ENCODE measurements at places on chromosomes 13 and 19.

DNA sequence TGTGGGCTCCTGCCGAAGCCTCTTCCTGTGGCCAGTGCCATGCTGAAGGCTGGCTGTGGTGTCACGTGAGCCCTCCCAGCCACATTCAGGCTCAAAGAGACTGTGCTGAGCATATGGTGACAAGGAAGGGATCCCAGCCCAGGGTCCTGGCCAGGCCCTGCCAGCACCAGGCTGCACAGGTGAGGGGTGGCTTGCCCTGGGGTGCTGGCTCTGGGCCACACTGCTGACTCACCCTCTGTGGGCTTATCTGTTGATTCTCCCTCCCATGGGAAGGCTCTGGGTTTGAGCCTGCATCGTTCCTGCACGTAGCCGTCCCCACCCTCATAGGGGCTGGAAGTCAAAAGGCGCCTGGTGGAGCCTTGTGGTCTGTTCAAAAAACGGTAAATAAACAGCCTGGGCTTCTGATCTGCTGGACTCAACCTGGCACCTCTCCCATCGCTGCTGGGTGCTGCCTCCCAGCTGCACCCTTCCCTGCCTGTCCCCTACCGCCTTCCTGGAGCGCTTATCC lies 31.1 kb downstream of the DNM2 start:
- DNase-seq, result no peak

DNA sequence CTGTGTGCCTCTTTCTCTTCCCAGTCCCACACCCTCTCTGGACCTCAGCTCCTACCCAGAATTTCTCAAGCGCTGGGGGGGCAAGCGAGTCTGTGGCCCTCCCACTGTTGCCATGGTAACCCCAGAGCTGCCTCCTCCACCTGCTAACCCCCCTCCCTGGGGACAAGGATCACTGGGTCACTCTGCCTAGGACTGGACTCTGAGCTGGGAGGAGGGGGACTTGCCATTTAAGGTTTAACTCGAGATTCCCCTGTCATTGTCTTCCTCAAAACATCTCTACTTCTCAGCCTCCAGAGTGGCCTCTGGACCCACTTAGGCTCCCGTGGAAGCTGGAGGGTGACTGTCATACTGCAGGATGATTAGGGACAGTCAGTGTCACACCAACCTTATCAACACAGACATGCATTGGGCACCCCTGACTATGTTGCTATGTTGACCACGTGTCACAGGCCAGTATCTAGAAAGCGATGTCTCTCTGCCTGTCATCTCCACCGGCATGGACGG lies 2.2 kb downstream of the PALM3 start:
- DNase-seq, result no peak

DNA sequence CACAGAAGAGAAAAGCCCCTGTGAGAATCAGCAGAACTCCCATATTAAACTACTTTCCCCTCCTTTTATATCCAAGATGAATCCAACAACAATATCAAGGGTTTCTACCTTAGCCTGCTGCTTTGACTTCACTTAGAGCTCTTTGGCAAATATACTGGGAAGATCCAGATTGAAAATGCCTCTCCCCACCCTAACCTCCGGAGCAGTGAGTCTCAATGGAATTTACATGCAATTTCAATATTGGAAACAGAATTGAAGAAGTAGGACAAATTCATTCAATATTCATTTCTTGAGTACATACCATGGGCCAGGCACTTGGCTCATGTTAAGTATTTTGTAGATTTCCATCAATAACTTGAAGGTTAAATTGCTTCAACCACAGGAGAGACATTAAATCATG lies 457.4 kb downstream of the TBC1D4 start:
- no peak for DNase-seq

- no peak for DNase-seq
These were observed 204.3 kb upstream of the IPO5 start for GRCh38 chr13:97749174-97749573.

DNA sequence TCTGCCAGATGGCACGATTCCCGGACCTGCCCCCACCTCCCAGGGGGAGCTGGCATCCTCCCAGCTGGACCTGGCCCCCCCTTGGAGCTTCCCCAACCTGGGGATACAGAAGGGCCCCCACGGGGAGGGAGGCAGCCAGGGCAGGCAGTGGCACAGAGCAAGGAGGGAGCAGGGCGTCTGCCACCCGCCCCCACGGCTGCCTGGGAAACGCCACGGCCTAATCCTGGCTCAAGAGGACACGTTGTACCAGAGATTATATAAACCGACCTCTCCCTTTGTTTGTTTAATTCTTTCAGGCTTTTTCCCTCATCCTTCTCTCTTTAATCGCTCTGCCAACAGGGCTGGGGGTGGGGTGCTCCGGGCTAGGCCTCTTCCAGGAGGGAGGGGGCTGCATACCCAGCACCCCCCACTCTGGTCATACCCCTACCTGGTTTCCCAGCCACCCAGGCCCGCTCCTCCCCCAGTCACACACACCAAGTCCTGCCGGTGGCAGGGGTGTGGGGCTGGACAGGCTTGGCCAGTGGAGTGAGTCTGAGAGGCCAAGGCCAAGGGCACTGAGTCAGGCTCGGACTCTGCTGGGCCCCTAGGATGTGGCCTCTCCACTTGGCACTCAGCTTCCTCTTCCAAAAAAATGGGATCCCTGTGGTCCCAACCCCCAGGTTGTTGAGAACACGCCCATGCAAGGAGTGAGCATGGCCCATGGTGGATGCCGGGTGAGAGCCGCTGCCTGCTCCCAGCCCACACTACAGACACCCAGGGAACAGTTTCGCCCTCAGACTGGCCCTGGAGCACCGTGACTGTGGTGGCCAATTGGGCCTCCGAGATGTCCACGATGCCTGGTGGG lies 29.5 kb upstream of the NFIC start:
- peak; percentile 70 for DNase-seq

DNA sequence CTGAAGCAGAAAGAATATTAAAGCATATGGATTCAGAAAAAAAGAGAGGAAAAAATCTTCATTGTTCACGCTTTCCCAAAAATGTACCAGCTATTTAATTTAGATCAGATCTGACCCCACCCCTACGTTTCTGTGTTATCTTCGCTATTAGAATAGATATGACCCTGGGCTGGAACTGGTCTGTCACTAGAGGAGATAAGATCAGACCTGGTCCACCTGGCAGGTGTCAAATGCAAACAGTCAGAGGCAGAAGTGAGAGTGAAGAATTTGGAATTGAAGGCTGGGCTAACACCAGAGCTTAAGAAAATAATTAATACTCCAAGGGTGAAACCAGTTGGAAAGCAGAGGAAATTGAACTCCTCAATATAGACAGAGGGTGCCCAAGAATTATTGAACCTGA lies 30.0 kb upstream of the MBNL2 start:
- no peak for DNase-seq

DNA sequence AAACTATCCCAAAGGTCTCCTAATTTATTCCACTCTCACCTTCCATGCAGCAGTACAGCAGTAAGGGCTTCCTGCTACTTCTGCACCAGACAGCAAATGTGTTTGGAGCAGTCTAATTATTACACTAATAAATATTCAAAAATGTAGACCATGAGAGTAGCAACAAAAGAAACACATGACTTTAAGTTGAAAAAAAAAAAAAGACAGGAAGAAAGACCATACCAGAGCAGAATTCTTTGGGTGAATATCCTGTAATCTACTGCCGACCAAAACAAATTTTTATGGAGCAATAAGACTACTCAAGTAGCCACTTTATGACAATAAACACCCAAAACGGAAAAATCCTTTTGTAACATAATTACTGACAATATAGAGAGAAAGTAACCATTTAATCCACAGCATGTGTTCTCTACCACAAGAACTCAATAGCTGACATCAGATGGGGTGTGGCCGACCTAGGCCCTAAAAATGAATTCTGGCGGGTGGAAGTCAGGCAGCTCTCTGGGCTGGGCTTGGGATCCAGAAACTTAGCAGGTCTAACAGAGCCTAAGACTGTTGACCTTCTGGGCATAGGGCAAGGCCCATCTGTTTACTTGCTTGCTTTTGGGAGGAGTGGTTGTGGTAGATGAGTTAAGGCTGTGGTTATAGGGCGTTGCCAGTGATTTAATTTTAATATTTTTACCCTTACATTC lies 4.6 kb downstream of the KLF12 start:
- no peak for DNase-seq

GRCh38 chr13:96803456-96804100 lies 190.7 kb downstream of the OXGR1 start:
- DNase-seq, result no peak

DNA sequence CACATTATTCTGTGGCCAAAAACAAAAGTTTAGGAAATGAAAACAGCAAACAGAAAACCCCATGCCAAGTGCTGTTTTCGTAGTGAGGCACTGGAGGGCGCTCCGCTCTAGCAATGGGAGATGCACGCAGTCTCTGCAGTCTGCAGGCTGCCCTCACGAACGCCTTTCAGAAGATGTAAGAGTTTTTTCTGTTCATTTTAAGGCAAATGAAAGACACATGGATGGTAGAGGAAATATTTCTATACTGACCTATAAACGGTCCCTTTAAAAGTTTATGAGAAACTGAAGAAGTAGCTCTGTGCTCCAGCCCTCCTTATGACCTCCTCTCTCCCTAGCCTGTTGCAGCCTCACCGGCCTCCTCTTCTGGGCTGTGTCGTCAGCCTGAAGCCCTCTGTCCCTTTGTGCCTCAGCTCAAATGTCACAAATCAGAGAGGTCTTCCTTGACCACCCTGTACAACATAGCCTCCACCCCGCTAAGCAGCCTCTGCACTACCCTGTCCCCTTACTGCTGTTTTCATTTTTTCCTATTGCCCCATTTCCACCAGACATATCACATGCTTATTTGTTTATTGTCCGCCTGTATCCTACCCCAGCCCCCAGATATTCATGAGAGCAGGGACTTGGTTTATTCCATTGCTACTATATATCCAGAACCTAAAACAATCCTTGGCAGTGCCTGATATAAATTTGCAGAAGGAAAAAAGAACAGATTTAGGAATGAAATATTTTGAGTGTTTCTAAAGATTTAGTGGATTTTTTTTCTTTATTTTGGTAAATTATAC lies 116.4 kb downstream of the TM9SF2 start:
- peak; percentile 74 for DNase-seq

DNA sequence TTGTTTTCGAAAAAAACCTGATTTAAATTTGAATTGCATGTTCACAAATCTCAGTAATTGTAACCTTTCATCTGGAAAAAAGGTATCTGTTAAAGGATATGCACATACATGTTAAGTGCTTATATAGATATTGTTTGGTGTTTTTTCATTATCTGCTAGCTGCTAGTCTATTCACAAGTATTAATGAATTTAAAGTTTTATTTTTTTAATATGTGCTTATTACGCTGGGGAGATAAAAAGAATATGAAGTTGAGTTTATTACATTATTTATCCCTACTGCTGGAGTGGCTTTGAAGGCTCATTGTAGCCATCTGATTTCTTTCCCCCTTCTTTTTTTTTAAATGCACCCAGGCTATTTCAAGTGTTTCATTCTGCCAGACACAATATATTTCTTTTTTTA lies 3.9 kb upstream of the MAB21L1 start:
- DNase-seq, result no peak

DNA sequence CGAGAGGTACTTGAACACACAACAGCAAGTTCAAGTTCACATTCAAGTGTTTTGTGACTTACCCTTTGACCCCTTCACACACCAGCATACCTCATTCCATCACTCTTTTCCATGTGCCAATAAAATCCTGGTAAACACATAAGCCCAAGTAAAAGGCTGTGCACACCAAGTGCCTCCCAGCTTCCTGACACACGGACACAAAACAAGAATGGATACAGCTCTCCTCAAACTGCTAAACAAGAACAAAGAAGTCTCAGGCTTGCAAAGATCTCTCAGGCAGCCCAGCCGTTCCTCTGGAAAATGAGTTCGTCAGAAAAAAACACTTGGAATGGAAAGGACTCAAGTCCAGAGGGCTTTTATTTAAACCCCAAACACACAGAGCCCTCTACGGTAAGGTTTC lies 83.7 kb downstream of the NUFIP1 start:
- no peak for DNase-seq
